Fibroblast of lung (primary cell): ENCODE measurements at places on chromosomes 7 and 10. TPM values are rescaled to one million over a fixed set of nuclear protein-coding genes. Genes with fewer than 3 reads are reported as not detected.

DNA sequence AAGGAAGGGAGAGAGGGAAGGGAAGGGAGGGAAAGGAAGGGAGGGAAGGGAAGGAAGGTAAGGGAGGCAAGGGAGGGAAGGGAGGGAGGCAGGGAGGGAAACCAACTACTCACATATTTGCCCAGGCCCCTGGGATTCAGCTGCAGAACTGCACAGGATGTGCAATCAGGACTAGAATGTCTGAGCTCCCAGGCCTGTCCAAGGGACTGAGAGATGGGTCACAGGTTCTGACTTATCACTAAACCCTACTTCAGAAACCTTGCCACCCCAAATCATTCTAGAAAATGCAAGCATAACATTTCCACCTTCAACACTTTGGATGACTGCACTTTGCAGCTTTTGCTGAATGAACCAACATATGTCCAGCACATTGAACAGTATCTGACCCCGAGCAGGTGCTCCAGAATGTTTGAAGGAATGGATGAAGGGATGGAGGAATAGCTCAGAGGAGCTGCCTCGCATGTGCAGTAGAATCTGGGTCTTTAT is 245.3 kb downstream of the KCNMA1 start:
- peak; percentile 57 for DNase-seq
- H3K27ac ChIP-seq: peak overlapping the region; percentile 77
- H3K4me1 ChIP-seq: peaks cover 34% of the 10 kb centered on the region
- no peaks in the 10 kb centered on the region for H3K27me3 ChIP-seq
- H3K36me3 ChIP-seq: no peaks in the 10 kb centered on the region

GRCh38 chr7:43458330-43459018 is 124.4 kb upstream of the STK17A start:
- H3K27ac ChIP-seq: no peak overlapping the region
- H3K27me3 ChIP-seq: no peaks in the 10 kb centered on the region
- DNase-seq: no peak
- H3K4me3 ChIP-seq: no peak overlapping the region
- no peaks in the 10 kb centered on the region for H3K4me1 ChIP-seq

Gene DNAJB12
- 20.5 and 26.3 TPM in 2 replicates for total RNA-seq

GRCh38 chr7:104629408-104629807 is 301.0 kb downstream of the LHFPL3 start:
- no peak overlapping the region for H3K27ac ChIP-seq
- H3K36me3 ChIP-seq: no peaks in the 10 kb centered on the region
- no peaks in the 10 kb centered on the region for H3K4me1 ChIP-seq
- no peak overlapping the region for H3K4me3 ChIP-seq
- DNase-seq: no peak
- no peaks in the 10 kb centered on the region for H3K27me3 ChIP-seq

DNA sequence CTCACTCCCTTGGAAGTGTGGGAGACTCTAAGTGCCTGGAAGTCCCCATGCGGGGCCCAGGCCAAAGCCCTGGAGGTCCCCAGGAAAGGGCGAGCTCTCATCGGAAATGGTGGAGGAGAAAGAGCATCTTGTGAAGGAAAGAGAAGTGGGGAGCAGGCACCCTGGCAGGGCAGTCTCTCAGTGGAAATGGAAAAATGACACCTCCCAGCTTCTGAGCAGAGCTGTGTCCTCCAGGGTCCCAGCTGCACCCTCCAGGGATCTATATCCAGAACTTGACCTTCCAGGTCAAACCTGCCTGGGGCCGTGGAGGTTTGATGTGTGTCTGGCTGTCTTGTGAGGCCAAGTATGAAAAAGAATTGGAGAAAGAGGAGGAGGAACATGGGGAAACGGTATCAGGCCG is 29.5 kb downstream of the PAX2 start:
- H3K27ac ChIP-seq: no peak overlapping the region
- H3K4me3 ChIP-seq: no peak overlapping the region
- DNase-seq: no peak
- no peaks in the 10 kb centered on the region for H3K36me3 ChIP-seq
- H3K27me3 ChIP-seq: peaks cover 17% of the 10 kb centered on the region
- no peaks in the 10 kb centered on the region for H3K4me1 ChIP-seq

Gene BTBD16
- not detected in 2 replicates for total RNA-seq

GRCh38 chr7:33986451-33986850 is 81.1 kb downstream of the BMPER start:
- DNase-seq: no peak
- peaks cover 15% of the 10 kb centered on the region for H3K4me1 ChIP-seq
- H3K36me3 ChIP-seq: no peaks in the 10 kb centered on the region
- H3K27me3 ChIP-seq: no peaks in the 10 kb centered on the region
- no peak overlapping the region for H3K4me3 ChIP-seq
- peak overlapping the region; percentile 85 for H3K27ac ChIP-seq

DNA sequence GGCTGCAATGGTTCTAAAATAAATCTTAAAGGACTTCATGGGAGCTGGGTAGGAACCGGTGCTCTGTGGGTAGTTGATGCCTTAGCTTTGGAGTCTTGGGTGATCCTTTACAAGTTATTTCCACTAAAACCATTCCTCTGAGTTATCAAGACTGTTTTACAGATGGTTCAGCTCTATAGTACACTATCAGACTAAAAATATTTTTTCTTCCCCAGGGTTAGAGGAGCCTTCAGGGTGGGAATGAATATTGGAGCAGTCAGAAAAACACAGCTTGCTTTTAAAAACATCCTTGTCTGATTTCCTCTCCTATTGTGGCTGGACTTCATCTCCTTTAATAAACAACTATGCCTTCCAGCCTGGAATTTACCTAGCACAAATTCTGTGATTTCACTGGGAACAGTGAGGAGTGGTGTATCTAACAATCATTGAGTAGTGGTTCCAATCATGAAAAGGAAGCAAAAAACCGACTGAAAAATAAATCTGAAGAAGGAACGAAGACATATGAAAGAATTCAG is 102.6 kb upstream of the AFAP1L2 start:
- no peak overlapping the region for H3K4me3 ChIP-seq
- H3K36me3 ChIP-seq: no peaks in the 10 kb centered on the region
- no peak overlapping the region for H3K27ac ChIP-seq
- no peaks in the 10 kb centered on the region for H3K27me3 ChIP-seq

- H3K36me3 ChIP-seq: no peaks in the 10 kb centered on the region
- DNase-seq: no peak
- H3K27me3 ChIP-seq: peaks cover 6% of the 10 kb centered on the region
- no peaks in the 10 kb centered on the region for H3K4me1 ChIP-seq
- no peak overlapping the region for H3K4me3 ChIP-seq
These were observed 273.6 kb upstream of the PODXL start for GRCh38 chr7:131829947-131830558.

GRCh38 chr7:91288208-91288824 is 24.1 kb downstream of the FZD1 start:
- no peak overlapping the region for H3K4me3 ChIP-seq
- no peaks in the 10 kb centered on the region for H3K27me3 ChIP-seq
- no peak overlapping the region for H3K27ac ChIP-seq
- no peaks in the 10 kb centered on the region for H3K36me3 ChIP-seq
- DNase-seq: no peak
- no peaks in the 10 kb centered on the region for H3K4me1 ChIP-seq

Gene IFIT1B
- total RNA-seq: under 0.01 TPM in 1 of 2 replicates, not detected in the other

- no peak overlapping the region for H3K4me3 ChIP-seq
- H3K27ac ChIP-seq: no peak overlapping the region
- no peaks in the 10 kb centered on the region for H3K4me1 ChIP-seq
These were observed 268.4 kb upstream of the SP4 start for GRCh38 chr7:21159506-21159905.

Gene DENND2A
- 39.0 and 40.8 TPM in 2 replicates for total RNA-seq

- H3K4me1 ChIP-seq: no peaks in the 10 kb centered on the region
- no peak overlapping the region for H3K27ac ChIP-seq
- H3K36me3 ChIP-seq: no peaks in the 10 kb centered on the region
- no peak overlapping the region for H3K4me3 ChIP-seq
- peak; percentile 7 for DNase-seq
- no peaks in the 10 kb centered on the region for H3K27me3 ChIP-seq
These were observed 267.7 kb upstream of the SEMA3A start for GRCh38 chr7:84462259-84462658.

Gene TMEM184A
- total RNA-seq: under 0.01 TPM in 2 replicates

- H3K27ac ChIP-seq: no peak overlapping the region
- no peaks in the 10 kb centered on the region for H3K27me3 ChIP-seq
These were observed 227.1 kb downstream of the AGMO start for GRCh38 chr7:15334536-15335263.

- no peak overlapping the region for H3K27ac ChIP-seq
- H3K4me1 ChIP-seq: no peaks in the 10 kb centered on the region
- H3K36me3 ChIP-seq: no peaks in the 10 kb centered on the region
These were observed 291.3 kb upstream of the PHYHIPL start for GRCh38 chr10:58885146-58885545.

GRCh38 chr10:109978481-109978880 is 29.3 kb upstream of the ADD3 start:
- H3K27me3 ChIP-seq: no peaks in the 10 kb centered on the region
- no peaks in the 10 kb centered on the region for H3K36me3 ChIP-seq
- H3K4me1 ChIP-seq: peaks cover 11% of the 10 kb centered on the region
- H3K4me3 ChIP-seq: no peak overlapping the region

GRCh38 chr10:114822444-114823076 is 980 bp downstream of the FHIP2A start:
- peak overlapping the region; percentile 92 for H3K27ac ChIP-seq
- peak; percentile 87 for DNase-seq
- peaks cover 12% of the 10 kb centered on the region for H3K4me1 ChIP-seq
- peak overlapping the region; percentile 84 for H3K4me3 ChIP-seq
- H3K27me3 ChIP-seq: no peaks in the 10 kb centered on the region

- H3K27me3 ChIP-seq: no peaks in the 10 kb centered on the region
- no peak overlapping the region for H3K4me3 ChIP-seq
- H3K36me3 ChIP-seq: peaks cover 3% of the 10 kb centered on the region
- no peaks in the 10 kb centered on the region for H3K4me1 ChIP-seq
- DNase-seq: no peak
- no peak overlapping the region for H3K27ac ChIP-seq
These were observed 169.9 kb downstream of the PIP4K2A start for GRCh38 chr10:22544325-22545068.

DNA sequence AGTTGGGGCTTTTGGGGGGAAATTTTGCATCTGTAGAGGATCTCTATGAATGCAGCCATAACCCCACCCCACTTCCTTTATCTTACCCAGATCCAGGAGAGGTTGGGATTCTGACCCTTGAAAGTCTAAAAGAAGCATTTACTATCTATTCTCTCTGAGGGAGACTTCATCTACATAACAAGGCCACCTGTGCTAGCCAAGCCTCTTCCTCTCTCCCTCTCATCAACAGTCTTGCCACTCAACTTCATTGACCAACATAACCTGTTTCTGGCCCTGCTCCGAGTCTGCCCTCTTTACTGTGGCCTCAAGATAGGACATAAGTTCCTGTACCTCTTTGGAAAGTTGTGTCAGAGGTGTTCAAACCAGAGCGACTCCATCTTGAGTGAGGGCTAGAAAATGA is 19.4 kb downstream of the TUBAL3 start:
- H3K4me3 ChIP-seq: no peak overlapping the region
- no peaks in the 10 kb centered on the region for H3K4me1 ChIP-seq
- no peaks in the 10 kb centered on the region for H3K36me3 ChIP-seq
- DNase-seq: no peak
- no peaks in the 10 kb centered on the region for H3K27me3 ChIP-seq
- H3K27ac ChIP-seq: no peak overlapping the region

Gene BPGM
- 19.0 and 25.8 TPM in 2 replicates for total RNA-seq

Gene MAD1L1
- total RNA-seq: 29.4 and 31.8 TPM in 2 replicates

DNA sequence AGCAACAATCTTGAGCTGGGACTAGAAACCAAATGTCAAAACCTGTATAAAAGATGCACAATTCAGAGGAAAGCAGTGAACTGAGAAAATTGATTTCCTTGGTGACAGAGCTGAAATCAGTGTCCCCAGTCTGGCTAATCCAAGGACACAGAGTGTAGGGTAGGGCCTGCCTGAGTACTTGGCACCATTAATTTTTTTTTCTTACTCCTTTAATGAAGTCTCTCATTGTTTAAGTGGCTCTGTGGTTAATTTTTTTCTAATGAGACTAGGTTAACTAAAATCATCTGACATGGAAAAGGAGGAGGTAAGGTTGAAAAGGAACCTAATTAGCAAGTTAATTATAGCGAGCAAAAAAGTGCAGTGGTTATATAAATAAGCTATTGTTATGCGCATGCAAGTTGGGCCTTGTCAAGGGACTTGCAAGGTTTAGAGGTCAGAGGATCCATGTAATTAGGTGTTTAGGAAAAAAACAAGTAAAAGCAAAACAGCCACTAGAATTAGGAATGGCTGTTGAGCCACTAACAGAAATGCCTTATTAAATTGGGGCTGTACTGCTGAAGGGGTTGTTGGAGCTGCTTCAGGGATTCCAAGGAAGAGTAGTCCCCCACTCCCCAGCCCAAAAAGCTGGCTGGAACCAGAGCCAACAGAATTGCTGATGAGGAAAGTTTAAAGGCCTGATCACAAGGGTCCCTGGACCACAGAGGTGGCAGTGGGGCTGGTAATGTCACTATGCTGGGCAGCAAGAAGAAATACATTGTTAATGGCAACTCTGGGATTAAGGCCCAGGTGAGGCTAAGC is 58.9 kb upstream of the STRIP2 start:
- H3K27me3 ChIP-seq: no peaks in the 10 kb centered on the region
- no peaks in the 10 kb centered on the region for H3K36me3 ChIP-seq
- no peaks in the 10 kb centered on the region for H3K4me1 ChIP-seq
- no peak overlapping the region for H3K4me3 ChIP-seq
- no peak for DNase-seq

DNA sequence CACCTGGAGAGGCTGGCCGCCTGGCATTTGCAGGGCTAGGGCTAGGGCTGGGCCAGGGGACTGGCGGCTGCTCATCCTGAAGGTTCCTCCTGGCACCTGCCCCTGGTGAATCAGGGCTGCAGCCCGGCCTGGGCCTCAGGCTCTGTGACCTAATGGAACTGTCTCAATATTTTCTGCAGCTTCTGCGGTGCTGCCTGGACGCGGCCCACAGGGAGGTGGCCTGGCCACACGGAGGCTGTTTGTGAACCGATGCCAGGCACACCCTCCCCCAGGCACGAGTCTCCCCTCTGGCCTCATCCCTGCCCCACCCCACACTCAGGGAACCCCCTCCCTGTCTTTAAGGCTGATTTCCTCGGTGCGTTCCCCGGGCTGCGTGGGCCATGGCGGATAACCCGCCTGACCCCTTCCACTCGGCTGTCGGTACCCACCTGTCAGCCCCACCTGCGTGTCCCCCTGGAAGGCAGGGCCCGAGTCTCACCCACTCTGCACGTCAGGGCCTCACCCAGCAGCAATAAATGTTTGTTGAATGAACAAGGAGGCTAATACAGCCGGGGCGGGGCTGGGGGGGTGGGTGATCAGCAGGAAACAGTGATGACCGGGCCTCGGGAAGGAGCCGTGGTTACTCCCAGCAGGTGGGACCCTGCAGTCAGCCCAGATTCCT is 54.5 kb upstream of the DNAJB6 start:
- no peak for DNase-seq
- H3K4me1 ChIP-seq: no peaks in the 10 kb centered on the region
- H3K27ac ChIP-seq: no peak overlapping the region
- no peaks in the 10 kb centered on the region for H3K36me3 ChIP-seq
- no peaks in the 10 kb centered on the region for H3K27me3 ChIP-seq
- H3K4me3 ChIP-seq: no peak overlapping the region

- peak overlapping the region; percentile 71 for H3K4me3 ChIP-seq
- H3K27ac ChIP-seq: peak overlapping the region; percentile 91
These were observed 1.4 kb downstream of the RHEB start for GRCh38 chr7:151518105-151518946.

Gene STEAP1B
- total RNA-seq: 10.3 and 14.7 TPM in 2 replicates

Gene AMPH
- total RNA-seq: 1.5 and 3.6 TPM in 2 replicates
